GM03348 (cell line): ENCODE measurements at places on chromosomes 1 and 21.

DNA sequence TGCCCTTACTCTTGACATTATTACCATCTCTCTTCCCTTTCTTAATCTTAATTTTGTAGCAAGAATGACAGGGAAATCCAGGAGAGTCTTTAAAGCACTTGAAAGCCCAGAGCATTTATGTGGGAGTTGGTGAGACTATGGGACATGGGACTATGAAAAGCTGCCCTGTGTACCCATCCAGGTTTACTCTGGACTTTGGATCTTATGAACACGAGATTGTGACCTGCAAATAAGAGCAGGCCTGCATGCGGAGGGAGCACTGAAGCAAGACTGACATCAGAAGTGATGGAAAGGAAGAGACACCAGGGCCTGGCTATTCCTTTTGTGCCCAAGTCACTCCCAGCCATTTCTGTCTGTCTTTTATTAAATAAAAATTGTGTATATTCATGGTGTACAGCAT is 209.6 kb downstream of the NUF2 start:
- no peak for DNase-seq

GRCh38 chr1:39690794-39691382 is 345 bp downstream of the HPCAL4 start:
- no peak for DNase-seq

DNA sequence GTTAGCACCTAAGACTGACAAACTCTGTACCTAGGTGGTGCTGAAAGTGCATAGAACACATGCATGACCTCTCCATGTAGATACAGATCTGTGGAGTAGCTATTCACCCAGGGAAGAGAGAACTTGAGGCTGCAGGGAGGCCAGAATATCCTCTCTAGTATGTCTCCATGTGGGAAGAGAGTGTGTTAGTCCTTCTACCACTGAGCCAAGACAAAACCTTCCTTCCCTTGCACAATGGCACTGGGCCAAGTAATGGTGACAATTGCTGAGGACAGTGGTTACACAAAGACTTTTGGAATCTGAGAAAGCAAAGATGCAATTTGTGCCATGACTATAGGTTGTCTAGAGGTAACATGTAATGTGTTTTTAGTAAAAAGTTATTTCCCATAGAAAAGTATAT is 52.3 kb downstream of the C1orf198 start:
- DNase-seq, result no peak

DNA sequence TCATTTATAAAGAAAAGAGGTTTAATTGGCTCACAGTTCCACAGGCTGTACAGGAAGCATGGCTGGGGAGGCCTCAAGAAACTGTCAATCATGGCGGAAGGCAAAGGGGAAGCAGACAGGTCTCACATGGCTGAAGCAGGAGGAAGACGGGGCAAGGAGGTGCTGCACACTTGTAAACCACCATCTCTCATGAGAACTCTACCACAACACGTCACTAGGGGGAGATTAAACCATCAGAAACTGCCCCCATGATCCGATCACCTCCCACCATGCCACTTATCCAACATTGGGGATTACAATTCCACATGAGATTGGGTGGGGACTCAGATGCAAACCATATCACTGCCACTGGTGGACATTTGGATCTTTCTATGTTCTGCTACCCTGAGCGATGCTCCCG is 351.4 kb downstream of the NPHP4 start:
- DNase-seq, result no peak

DNA sequence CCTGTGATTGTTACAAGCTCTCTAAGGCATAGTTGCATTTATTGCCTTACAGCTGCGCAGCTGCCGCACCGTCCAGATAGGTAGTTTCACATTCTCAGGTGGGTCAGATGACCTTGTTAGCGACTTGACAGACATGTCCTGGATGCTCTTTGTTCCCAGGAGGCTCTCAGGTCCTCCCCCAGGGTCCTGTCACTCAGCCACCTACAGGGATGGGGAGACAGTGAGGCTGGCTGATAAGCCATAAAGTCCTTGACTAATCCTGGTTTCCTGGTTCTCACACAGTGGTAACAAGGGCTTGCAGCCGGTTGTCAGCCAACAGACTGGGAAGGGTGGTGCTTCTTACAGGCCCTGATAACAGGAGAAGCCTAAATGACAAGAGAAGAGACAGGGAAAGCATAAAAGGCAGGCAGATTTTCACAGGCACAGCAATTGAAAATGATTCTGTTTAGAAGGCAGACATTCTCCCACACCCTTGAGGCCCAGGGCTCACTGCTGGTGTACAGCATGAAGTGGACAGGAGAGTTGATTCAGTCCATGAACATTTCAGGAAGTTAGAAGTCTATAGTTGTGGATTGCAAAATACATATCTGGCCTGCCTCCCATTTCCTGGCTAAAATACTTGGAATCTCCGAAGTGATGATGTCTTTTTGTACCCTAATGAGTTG is 2.9 kb downstream of the ARF1 start:
- DNase-seq, result peak; percentile 76

- no peak for DNase-seq
These were observed 18.6 kb downstream of the OVAAL start for GRCh38 chr1:180577361-180577760.

DNA sequence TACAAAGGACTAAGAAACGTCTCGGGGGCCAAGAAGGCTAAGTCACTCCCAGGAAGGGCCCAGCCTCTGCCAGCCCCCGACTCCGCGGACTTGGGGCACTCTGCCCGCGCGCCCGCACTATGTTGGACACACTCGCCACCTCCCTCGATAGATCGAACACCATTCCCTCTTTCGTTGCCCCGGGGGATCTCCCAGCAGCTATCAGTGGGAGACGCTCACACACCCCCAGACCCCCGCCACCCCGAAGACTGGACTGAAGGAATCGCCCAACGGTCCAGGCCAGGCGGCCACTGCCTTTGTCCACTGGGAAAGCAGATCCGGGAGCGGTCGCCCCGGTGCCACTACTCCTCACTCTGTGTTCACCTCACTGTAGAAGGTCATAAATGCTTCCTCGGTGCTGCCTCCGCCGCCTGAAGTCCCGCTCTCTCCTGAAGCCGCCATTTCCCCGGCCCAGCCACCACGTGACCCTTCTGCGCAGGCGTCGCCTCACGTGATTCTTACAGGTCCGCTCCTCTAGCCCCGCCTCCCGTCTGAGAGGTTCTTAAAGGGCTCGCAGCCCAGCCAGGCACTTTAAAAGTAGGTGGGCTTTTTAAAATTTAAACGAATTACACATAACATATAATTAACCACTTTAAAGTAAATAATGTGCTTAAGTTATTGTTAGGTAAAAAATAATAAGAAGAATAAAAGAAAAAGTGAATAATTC is at the start of gene DNAJC8:
Gene DNAJC8, minus strand, starts transcription at position 472 of the 706 bp plus-strand sequence. Its CDS starts 31 bp downstream, at position 441.
- DNase-seq, result peak; percentile 96

DNA sequence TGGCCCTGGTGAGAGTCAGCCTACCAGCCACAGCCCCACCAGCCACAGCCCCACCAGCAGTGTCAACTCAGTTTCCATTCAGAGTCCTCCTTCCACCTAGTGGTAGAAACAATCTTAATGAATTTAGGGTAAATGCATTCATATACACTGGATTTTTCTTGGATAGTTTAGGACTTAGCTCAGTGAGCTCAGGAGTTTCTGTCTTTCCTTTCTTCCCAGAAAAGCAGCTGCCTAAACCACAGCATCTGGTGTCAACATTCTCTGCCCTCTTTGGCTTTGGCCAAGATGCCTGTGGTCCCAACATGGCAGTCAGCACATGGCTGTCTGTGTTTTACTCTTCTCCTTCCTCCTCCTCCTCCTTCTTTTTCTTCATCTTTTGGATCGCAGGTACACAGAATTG is 94.0 kb downstream of the CLIC6 start:
- DNase-seq, result peak; percentile 68

GRCh38 chr1:190169311-190170067 is 308.2 kb downstream of the BRINP3 start:
- no peak for DNase-seq
